ENCODE measurements at places on chromosomes 1 and 21.

DNA sequence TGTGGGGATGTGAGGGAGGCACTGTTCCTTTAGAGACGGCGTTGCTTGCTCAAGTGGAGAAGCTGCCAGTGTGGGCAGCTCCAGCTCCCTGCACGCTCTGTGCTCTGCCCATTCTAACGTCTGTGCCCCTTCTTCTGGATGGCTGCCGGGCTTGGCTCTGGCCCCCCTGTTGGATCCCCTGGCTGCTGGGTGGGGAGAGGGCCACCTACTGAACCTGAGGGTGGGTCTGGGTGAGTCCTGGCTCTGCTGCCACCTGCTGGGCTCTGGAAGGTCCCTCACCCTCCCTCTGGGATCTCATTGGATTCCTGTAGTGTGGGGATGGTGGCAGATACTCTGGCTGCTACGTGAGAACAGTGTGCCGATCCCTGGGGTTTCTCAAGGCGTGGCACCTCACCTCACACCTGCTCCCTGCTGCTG is 5.0 kb downstream of the PFKL start:
- no peak for DNase-seq

DNA sequence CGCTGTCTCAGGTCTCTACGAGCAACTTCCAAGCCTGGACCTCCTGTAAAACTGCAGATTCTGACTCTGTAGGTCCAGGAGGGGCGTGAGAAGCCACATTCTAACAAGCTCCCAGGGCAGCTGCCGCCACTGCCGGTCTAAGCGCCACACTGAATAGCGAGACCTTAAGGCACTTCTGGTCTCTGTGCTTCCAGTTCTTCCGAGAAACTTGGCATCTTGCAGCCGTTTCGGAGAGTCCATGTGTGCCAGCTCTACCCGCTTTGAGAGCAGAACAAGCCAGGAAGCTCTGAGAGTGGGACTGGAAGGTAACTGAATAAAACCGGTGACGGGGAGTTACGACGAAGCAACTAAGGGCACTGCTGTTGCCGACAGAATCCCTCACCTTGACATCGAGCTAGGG is 12.5 kb downstream of the AGT start:
- no peak for DNase-seq

GRCh38 chr1:29673228-29673500 is 436.8 kb downstream of the PTPRU start:
- DNase-seq, result no peak

DNA sequence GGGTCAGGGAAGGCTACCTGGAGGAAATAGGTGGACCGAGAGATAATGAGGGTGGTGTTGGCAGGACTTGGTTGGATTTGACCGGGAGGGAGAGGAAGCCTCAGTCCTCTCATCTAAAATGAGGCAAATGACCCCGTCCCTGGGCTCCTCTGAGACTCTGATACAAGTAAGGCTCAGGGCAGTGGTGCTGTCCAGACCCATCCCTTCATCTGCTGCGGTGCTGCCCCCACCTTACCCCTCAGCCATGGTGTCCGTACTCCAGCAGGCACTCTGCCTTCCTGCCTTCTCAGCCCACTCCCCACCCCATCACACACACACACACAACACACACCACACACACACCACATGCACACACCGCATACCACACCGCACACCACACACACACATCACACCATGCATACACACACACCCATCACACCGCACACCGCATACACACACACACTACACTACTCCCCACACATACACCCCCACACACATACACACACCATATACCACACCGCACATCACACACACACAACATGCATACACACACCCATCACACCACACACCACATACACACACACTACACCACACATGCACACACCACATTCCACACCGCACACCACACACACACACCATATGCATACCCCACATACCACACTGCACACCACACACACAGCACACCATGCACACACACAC is 29.4 kb upstream of the SLC26A9 start:
- no peak for DNase-seq

GRCh38 chr1:227273557-227273956 is 44.7 kb downstream of the CDC42BPA start:
- DNase-seq, result no peak

GRCh38 chr1:65471213-65471833 is 50.9 kb downstream of the LEPR start:
- no peak for DNase-seq

GRCh38 chr1:54464031-54464476 is 57.9 kb upstream of the SSBP3 start:
- DNase-seq, result no peak

DNA sequence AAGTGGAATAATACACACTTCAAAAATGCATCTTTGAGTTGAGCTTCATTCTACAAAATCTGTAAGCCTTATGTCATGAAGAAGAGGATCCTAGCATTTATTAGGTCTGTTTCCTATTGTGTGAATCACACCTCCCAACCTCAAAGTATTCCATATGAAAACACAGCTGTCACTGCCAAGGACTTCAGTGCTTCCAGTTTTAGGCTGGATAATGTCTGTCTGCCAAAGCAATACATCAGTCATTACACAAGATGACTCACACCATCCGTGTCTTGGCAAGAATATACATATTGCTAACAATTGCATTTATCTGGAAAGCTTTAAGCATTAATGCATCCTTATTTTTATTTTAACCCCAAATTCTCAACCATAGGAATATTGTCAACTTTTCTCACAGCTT is 125.7 kb upstream of the TMPRSS15 start:
- DNase-seq, result no peak

GRCh38 chr1:42767510-42768000 is 506 bp downstream of the C1orf50 start:
- no peak for DNase-seq

- no peak for DNase-seq
Observed at GRCh38 chr1:40067851-40068250, 27.3 kb downstream of the CAP1 start.

GRCh38 chr21:25895565-25896205 is 160.9 kb downstream of the GABPA start:
- DNase-seq, result no peak

DNA sequence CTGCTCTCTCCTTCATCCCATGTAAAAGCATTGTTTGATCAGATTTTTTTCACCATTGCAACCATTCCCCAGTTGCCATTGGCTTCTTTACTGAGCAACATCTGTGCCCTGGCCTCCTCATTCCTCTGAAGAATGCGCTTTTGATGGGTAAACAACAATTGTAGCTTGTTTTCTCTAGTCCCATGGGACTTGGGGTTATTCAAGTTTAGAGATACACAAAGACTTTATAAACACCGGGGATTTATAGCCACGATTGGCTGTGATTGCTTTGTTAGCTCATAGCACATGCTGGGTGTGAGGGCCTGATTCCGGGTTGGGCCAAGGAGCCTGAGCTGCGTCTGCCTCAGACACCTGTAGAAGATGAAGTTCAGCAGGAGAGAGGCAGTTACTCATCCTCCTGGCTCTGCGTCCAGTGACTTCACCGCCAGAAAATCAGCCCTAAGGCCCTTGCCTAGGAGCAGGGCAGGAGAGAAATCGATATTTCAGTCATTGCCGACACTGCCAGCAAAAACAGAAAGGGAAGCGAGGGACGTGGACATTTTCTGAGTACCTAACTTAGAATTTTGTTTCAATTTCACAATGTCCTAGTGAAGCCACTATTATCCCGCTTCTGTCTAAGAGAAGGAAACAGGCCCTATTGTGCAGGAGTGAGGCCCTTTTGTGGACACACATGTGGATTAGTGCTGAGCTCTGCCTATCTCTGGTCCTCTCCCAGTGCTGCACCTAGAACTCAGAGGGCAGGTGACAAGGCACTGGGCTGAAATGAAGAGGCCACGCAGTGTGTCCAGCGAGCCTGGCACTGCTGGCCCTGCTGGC is 159.8 kb upstream of the USP24 start:
- DNase-seq, result no peak

GRCh38 chr1:93613898-93614297 is 67.7 kb downstream of the BCAR3 start:
- DNase-seq, result no peak

- DNase-seq, result no peak
Observed at GRCh38 chr1:208393826-208394225, 149.6 kb upstream of the PLXNA2 start.

DNA sequence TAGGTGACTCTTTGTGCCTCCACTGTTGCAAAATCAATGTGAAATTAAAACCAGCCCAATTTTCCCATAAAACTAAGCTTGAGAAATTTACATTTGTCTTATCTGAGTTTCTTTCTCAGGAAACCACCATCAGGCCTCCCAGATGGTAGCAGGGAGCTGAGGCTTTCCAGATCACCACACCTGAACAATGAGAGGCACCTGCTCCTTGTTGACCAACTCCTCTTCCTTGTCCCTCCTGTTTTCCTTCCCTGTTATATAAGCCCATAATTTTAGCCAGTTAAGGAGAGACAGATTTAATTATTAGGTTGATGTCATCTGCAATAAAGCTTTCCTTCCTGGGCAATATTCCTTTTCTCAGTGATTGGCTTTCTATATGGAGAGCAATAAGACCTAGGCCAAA is 32.0 kb upstream of the C1orf185 start:
- no peak for DNase-seq

DNA sequence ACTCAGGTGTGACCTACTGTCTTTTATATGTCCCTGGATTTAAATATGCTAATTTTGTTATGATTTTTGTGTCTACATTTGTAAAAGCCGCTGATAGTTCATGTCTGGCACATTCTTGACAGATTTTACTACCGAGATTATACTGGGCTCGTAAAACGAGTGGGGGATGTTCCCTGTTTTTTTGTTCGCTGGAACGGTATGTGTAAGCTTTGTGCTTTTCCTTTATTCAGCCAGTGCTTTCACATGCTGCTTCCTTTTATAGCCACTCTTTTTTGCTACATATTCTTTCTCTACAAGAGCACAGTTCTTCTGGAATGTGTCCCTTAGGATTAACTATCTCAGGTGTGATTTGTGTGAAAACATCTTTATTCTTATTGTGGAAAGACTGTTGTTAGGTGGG is 46.6 kb downstream of the ADARB1 start:
- no peak for DNase-seq

DNA sequence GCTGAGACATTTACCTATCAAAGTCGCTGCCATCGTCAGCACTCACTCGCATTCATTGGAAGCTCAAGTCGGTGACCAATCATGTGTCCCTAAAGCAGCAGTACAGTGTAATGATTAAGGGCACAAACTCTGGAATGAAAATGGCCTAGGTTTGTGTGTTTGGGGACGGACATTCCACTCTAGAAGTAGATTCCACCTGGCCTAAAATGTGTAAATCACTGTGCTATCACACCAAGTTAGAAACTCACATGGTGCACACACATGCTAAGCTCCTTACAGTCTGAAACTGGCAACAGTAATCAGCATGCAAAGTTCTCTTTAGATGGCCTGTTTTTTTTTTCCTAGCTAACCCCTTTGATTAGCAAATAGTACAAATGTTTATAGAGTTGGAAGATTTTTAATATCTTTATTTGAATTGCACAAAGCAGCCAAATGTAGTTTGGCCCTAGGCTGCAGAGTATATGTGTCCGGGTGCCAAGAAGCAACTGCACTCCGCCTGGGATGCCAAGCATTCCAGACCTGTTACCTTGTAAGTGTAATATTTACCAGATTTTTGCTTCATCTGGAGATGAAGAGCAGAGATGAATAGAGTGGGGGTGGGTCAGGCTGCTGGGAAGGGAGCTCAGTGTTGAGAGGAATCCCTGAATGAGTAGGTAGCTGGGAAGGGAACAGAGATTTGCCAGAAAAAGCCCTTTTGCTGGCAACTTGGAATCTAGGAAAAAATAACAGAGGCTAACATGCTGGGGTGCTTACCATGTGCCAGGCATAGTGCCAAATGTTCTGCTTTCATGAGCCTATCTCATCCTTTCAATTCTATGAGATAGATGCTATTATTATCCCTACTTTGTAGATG is 35.2 kb downstream of the TGFB2 start:
- no peak for DNase-seq

DNA sequence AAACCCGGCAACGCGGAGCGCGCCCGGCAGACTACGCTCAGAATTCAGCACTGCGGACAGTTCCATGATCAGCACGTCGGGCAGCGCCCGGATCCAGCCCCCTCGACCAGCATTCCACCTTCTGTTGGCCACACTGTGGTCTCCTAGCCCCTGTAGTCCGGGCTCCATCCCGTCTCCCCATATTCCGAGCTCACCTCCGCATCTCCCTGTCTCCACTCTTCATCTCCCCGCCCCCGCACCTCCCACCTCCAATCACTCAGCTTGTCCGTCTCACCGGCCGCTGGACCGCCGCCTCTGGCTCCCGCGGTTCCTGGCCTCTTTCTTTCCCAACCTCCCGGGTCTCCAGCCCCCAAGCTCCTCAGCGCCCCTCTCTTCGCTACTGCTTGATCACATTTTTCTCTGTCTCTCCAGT is 500 bp downstream of the EPHA10 start:
- no peak for DNase-seq

GRCh38 chr1:199706826-199707606 is 320.5 kb upstream of the NR5A2 start:
- no peak for DNase-seq

- no peak for DNase-seq
Observed at GRCh38 chr1:119045096-119045746, 57.1 kb upstream of the TBX15 start.

GRCh38 chr1:21589618-21590017 is 79.5 kb downstream of the RAP1GAP start:
- no peak for DNase-seq

DNA sequence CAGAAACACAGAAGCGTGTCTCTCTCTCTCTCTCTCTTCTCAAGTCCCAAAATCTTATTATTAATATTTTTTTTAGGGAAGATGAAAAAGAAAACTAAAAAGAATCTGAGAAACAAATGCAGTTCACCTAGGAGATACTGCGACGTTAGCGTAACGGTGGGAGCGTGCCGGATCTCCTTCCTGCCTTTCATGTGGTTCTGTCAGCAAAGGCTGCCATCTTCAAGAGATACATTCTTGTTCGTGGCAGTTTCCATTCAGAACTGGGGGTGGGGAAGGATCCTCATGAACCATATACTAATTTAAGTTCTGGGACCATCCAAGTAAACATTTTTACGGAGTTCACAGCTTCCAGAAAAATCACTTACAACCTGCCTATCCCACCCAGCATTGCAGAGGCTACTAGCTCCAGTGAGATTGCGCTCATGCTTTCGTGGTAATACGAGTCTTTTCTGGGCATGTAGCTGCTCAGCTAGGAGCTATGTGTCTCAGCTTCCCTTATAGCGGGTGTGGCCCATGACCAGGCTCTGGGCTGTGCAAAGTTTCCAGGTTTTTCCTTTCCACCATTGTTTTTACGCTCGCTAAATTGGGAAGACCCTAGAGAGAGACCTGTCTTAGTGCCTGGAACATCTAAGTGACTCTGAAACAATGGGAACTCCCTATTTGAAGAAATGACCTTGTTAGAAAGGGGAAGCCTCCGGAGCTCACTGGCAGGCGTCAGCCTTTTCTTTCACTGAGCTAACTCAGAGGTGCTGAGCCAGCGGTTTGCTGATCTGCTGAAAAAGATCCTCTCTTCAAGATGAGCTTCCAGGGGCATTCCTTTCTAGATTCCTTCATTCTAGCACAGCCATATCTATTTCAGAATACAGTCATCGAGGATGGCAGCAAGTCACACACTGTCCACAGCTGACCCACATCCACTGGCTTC is 17.3 kb downstream of the SLAMF1 start:
- peak; percentile 50 for DNase-seq

- no peak for DNase-seq
Observed at GRCh38 chr1:233990486-233990885, 86.0 kb downstream of the SLC35F3 start.

- DNase-seq, result no peak
Observed at GRCh38 chr1:22140694-22141093, 2.2 kb downstream of the WNT4 start.

Measured in stimulated activated CD4-positive, alpha-beta T cell treated with anti-CD3 and anti-CD28 coated beads, TNF-alpha, amount 100 ng/mL, for 1 hour (primary cell).